ENCODE measurements at places on chromosomes 2 and 18.

GRCh38 chr2:109689182-109689930, 75.2 kb downstream of the SOWAHC start:
- DNase-seq: peak; percentile 89

GRCh38 chr18:44973282-44973681, 292.6 kb downstream of the SETBP1 start:
- no peak for DNase-seq

DNA sequence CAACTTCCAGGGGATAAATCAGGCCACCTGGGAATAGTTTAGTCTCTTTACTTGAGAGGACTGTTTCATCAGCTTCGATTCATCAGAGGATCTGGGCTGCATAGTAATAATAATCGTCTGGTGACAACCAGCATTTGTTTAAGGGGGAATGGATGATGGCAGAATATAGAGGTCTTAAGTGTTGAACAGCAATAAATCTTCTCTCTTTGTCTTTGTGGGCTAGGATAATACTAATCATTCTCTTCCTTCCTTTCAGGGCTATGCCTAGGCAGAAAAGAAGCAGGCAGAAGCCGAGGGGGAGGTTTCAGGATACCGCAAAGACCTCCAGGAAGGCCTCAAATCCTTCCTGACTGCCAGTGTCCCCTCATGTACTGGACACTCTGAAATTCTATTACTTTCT, 150.4 kb upstream of the GAREM1 start:
- no peak for DNase-seq

- no peak for DNase-seq
Observed at GRCh38 chr2:4346628-4347027, 643.3 kb downstream of the DCDC2C start.

GRCh38 chr2:162734866-162735265, 103.7 kb downstream of the KCNH7 start:
- no peak for DNase-seq

- no peak for DNase-seq
Observed at GRCh38 chr2:62724886-62725711, 19.6 kb downstream of the EHBP1 start.

GRCh38 chr18:9803063-9803697, 82.6 kb upstream of the TXNDC2 start:
- DNase-seq: no peak

GRCh38 chr2:12032398-12032797, 286.0 kb downstream of the LPIN1 start:
- DNase-seq: no peak

GRCh38 chr2:204072443-204073324, 136.1 kb downstream of the ICOS start:
- no peak for DNase-seq

GRCh38 chr2:150357770-150358467, 129.5 kb downstream of the RND3 start:
- DNase-seq: no peak

DNA sequence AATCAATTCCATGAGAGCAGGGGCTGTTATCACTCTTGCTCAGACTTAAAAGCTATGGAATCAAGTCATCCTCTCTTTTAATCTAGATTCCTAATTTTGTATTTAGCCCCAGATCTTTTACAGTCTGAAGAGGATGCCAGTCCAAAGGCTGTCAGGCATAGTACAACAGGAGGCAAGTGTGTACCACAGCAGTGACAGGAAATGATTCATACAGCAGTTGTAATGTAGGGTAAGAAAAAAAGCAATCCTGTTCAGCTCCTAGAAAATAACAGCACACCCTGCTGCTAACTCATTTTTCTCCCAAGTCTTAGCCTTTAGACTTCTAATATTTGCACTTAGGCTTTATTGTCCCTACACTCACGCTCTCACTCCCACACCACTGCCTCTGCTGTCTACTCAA, 127.8 kb upstream of the SYT4 start:
- no peak for DNase-seq

GRCh38 chr2:190880378-190881083, at the start of gene GLS:
GLS (plus strand) TSS chr2:190880821; CDS start chr2:190881085, 264 bp downstream.
- DNase-seq: peak; percentile 97
